NCI-H2227 treated with DMSO at 0.1 percent for 48 hours (cell line): ENCODE measurements at places on chromosomes 4 and X.
A peak's percentile ranks its signal among the peaks of the same experiment; 100 is the strongest.

- DNase-seq, result no peak
Observed at GRCh38 chr4:4810092-4810774, 49.2 kb upstream of the MSX1 start.

- no peak for DNase-seq
Observed at GRCh38 chr4:181685461-181685860, 557.7 kb upstream of the TENM3 start.

DNA sequence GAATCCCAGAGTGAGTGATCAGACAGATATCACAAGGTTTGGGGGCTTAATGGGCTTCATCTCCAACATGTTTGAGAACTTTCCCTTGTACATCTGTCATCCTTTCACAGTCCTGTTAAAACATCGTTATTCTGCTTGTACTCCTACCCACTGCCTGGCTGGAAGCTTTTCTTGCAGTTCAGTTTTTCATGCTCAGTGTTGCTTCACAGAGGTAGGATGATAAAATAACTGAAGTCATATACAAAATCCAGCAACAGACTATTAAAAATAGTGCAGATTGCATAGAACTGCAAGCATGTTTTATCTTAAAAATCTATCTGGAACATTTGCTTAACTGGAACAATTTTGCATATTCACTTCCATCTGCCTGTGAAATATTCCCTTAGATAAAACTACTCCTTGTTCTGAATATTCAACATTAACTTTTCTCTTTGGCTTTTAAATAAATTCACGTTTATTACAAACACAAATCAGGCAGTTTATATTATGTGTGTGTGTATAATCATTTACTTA, 579.6 kb upstream of the IGFBP7 start:
- DNase-seq, result no peak

DNA sequence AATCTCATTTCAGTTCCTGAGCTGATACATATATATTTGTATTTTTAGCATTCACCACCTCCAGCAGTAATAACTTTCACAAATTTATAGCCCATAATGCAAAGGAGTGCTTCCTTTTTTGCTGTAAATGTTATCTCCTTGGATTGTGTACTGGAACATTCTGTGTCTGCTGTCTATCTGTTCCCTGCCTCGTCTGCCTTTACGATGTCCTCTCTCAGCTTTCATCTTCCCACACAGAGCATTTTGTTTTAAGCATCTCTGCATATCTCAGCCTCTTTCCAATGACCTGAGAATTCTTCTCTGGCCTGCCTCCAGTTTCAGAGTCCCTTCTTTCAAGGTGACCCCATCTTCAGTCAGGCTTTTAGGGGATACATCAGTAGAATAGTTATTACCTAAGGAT, 43.1 kb downstream of the GYG2 start:
- no peak for DNase-seq

- DNase-seq, result no peak
Observed at GRCh38 chr4:1732911-1733310, 11.6 kb downstream of the TACC3 start.

DNA sequence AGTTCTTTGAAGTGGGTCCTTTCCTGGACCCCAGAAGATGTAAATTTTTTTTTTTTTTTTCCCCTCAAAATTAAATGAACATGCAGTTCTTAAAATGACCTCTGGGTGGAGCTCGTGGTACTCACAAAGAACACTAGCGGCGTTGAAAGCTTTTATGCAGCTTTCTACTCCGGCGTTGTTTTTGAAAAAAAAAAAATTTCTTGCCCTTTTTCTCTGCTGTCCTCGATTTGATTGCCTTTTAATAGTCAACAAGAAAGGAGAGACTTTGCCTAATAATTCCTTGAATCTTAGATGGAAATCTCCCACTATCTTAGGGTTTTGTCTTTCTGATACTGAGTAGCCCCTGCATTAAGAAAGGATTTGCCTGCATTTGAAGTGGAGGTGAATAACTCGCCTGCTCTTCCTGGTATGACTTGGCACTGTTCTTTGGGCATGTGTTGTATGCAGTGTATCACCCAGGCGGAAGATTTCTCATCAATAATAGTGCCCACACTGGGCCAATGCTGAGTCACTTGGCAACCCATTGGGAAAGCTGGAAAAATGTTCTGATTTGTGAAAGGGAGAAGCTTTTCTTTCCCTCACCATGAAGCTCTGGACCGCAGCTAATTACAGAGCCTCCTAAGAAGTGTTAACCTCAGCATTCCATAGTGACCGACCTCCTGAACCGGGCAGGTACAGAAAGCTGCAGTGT, 104.0 kb downstream of the PHEX start:
- DNase-seq, result peak; percentile 83

DNA sequence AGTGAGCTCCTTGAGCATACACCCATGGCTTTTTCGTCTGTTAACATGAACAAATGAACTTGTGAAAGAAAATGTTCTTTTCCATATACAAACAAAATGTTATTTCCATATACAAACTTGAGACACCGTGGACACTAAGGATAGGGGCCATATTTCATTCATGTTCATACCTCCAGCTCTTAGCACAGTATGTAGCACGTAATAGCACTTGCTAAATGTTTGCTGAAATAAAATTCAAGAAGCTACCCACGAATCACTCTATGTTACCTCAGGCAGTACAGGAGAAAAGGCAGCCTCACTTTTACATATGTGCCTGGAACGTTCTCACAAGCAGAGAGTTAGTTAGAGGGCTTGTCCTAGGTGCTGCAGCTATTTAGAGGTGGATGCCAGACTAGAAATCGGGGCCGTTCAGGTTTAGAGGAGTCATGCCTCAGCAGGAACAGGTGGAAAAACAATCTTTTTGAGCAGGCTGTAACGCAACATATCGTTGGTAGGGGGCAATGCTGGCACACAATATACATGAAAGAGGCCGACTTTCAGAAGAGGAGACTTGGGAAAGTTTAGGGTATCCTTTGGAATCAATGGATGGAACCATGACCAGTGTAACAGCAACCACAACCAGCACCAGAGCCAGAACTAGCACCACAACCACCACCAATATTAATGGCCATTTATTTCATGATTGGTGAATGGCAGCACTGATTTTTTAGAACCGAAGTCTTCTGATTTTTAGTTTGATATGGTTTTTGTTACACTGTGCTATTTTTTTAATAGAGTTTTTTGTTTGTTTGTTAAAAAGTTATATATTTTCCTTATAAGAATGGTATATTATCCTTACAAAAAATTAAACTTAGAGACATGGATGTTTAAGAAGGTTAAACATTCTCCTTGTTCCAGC, 14.8 kb upstream of the PAQR3 start:
- peak; percentile 18 for DNase-seq

DNA sequence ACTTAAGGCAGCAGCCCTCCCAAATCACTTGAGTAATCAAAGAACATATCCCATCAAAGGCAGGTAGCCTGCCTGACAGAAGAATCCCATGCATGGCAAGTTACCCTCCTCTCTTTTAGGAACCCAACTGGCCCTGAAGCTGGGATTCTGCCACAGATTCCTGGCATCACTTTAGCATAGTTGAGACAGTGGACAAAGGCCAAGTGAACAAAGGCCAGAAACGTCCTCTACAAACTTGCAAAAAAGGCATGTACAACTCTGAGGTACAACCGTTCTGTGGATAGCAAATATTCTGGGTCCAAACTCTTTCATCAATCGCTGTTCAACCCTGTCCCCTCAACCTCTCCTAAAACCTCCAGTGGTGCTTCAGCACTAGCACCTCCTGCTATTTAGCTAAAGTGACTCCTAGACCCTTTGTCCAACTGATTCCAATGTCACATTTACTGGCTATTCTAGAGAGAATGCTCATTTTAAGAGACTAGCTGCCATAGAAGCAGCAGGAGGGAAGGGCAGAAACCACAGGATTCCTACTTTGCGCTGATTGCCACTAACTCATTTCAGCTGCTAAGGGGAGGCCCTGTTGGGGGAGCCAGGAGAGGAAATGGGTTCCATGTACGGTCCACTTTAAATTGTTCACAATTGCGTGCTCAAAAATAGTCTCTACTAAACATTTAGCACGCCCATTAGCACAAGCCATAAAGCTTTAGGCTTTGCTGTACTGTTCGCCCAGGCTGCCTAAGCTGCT, 105.9 kb downstream of the SHROOM4 start:
- DNase-seq, result peak; percentile 10

- no peak for DNase-seq
Observed at GRCh38 chr4:143728166-143728565, 27.7 kb upstream of the FREM3 start.

- DNase-seq, result no peak
Observed at GRCh38 chrX:71304561-71304960, 3.0 kb downstream of the ITGB1BP2 start.

GRCh38 chrX:130014770-130015169, 32.3 kb downstream of the BCORL1 start:
- DNase-seq, result no peak

GRCh38 chrX:130676861-130677260, 226.1 kb downstream of the ENOX2 start:
- DNase-seq, result no peak

DNA sequence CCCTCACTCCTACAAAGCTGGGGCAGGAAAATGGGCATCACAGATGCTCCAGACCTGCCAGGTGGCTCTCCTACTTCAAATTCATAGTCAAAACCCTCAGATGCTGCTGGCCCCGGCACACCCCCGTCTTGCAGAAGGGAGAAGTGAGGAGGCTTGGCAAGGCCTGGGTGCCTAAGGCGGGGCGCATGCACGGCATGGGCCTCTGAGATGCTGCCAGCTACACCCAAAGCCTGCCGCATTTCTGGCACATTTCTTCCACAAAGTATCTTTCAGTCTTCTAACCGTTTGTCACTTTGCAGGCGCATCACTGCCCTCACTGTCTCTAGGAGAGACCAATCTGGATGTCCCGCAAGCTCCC, 19.6 kb downstream of the WDR1 start:
- DNase-seq, result no peak

- DNase-seq, result no peak
Observed at GRCh38 chrX:110222497-110223257, 95.2 kb downstream of the AMMECR1 start.

GRCh38 chr4:171582961-171583581, 230.1 kb upstream of the GALNTL6 start:
- no peak for DNase-seq

GRCh38 chrX:6813836-6814370, 279.0 kb upstream of the VCX3A start:
- DNase-seq, result no peak

GRCh38 chr4:66929748-66930147, 615.6 kb downstream of the CENPC start:
- peak; percentile 40 for DNase-seq

DNA sequence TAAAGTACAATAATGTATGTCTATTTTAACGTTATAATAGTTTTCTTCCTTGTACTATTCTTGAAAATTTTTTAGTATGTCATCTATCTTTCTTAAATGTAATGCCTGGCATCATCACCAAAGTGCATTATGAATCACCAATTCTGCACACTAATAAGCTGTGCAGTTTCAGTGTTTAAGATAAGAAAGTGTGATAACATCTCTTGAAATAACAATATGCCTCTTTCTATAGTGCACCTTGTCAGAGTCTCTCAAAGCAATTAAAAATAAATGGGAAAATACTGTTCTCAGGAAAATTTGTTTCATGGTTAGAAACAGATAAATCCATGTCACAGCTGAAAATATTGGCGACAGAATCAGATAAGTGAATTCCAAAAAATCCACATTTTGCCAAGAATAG, 457.4 kb upstream of the PCDH10 start:
- DNase-seq, result no peak

GRCh38 chrX:37854148-37854547, 6.8 kb upstream of the DYNLT3 start:
- no peak for DNase-seq

GRCh38 chrX:82335772-82336171, 1133.9 kb downstream of the SH3BGRL start:
- no peak for DNase-seq
